ENCODE measurements at places on chromosomes 2 and 18.

DNA sequence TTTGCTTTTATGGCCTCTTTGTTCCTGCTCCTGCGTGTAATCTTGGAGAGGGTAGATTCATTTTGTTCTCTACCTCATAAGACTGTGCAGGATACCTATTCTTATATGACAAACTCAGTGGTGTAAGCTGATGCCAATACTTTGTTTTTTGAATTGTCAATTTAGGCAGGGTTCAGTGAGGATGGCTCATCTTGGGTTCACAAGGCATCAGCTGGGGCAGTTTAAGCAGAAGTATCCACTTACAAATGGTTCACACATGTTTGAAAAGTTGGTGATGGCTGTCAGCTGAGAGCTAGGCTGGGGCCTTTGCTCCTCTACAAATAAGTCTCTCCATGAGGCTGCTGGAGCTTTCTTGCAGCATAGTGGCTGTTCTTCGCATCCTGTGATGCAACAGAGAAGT lies 920.6 kb upstream of the PIK3C3 start:
- no peak for DNase-seq

DNA sequence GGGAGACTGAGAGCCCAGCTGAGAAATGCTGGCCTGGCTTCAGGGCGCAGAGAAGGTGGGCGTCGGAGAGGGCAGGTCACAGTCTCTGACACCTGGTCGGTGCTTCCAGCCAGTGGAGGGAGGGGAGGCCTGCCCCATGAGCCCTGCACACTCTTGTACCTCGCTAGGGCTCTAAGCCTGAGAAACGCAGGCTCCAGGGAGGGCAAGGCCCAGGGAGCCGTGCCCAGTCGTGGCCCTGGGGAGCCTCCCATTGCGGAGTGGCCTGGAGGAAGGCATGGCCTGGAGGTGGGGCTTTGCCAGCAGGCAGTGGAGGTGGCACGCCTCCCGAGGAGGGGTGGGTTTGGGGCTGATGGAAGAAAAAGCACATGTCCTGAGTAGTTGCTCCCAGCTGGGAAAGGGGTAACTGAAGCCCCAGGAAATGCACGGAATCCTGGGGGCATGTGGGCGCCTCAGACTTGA lies 39.0 kb downstream of the MTERF4 start:
- DNase-seq: no peak

- DNase-seq: no peak
Observed at GRCh38 chr18:10893196-10893595, 256.2 kb downstream of the PIEZO2 start.

DNA sequence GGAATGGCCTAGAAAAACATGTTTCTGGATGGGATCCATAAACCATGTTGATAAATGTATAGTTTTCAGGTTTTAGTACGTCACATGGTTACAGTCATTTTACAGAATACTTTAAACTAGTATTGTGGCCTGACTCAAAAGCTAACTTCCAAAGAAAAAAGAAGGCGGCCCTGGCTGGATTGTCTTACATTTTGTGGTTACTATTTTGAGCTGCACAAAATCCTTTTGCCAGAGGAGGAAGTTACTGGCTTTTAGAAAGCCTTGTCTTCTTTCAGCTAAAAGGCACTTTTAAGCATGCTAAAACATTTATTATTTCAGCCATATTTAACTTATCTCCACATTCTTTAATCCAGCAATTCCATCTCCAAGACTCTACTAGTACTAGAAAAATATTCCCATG lies 227.9 kb downstream of the CDH2 start:
- no peak for DNase-seq

DNA sequence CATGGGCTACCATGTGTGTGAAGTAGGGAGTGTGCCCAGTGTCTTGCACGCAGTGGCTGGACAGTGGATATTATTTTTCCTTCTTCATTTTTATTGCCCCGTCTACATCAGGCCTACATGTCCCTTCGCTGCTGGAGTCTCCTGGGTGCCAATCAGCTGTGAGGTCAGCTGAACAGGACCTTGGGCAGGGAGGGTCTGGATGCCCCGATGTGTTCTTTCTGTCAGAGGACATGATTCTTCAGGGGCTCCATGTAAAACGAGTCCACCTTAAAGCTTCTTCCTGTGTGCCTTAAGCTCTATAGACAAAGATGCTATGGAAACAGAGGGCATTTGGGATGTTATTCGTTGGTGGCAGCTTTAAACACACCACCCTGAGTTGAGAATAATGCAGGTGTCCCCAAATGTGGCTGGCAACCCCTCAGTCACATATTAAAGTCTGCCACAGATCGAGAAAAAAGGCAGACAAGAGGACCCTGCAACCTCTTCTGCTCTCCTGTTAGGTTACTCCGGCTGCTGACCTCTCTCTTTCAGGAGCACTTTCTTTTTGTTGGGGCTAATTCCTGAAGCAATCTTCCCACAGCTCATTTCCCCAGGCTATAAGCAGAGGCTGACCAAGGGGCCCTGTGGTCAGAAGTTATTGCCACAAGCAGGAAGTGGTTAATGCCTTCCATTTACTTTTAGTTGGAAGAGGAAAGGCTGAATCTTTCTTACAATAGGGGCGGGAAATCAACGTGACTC lies 20.0 kb downstream of the GREB1 start:
- DNase-seq: no peak

GRCh38 chr18:32753656-32754260 lies 19.1 kb downstream of the KLHL14 start:
- DNase-seq: no peak

DNA sequence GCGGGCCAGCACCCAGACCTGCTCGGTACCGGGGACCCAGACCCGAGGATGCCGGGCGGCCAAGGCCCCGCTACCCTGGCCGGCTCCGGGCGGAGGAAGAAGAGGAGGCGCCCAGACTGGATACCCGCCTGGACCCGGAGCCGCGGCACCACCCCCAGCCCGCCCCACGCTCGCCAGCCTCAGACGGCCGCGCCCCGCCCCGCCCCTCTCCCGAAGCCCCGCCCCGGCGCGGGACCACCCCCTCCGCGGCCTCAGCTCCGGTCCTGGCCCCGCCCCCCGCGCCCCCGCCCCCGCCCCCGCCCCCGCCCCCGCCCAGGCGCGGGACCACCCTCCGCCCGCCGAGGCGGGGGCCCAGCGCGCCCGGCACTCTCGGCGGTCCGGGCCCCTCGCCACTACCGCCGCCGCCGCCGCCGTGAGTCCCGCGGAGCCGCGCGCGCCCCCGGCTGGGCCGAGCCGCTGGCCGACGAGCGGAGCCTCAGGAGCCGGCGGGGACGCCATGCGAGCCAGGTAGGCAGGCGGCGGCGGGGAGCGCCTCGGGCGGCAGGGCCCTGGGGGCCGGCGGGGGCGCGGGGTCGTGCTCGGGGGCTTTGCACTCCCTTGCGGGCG lies at the start of gene SH3BP4:
SH3BP4 (plus strand) TSS at position 354 of the 606 bp plus-strand sequence. CDS start 82,986 bp downstream, outside the sequence.
- peak; percentile 16 for DNase-seq

GRCh38 chr2:70907130-70908057 lies 28.3 kb upstream of the ATP6V1B1 start:
- no peak for DNase-seq

DNA sequence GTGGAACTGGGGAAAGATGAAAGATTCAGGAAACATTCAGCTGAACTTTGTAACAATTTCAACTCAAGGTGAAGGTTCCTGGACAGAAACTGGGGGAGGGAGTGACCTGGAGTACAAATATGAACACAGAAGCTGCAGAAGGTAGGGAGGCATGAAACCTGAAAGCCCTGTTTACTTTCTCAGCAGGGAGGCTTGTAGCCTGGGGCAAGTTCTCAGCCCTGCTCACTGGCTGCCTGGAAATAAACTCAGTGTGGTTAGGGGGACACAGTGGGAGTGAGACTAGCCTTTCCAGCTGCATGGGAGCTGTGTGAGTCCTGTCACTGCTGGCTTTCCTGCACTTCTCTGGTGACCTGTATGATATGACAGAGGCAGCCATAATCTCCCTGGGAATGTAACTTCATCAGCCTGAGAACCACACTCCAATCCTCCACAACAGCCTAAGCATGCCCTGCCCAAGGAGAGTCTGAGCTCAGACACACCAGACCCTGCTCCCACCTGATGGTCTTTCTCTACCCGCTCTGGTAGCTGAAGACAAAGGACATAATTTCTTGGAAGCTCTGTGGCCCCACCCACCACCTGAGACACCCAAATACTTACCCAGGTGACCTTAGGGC lies 77.0 kb downstream of the ZSWIM2 start:
- no peak for DNase-seq

GRCh38 chr2:221969087-221969829 lies 329.5 kb downstream of the PAX3 start:
- DNase-seq: no peak

GRCh38 chr2:19114126-19114525 lies 244.3 kb downstream of the OSR1 start:
- DNase-seq: no peak

- DNase-seq: no peak
Observed at GRCh38 chr18:48801728-48802542, 148.8 kb downstream of the SMAD7 start.

GRCh38 chr2:221444106-221444505 lies 128.0 kb downstream of the EPHA4 start:
- no peak for DNase-seq

DNA sequence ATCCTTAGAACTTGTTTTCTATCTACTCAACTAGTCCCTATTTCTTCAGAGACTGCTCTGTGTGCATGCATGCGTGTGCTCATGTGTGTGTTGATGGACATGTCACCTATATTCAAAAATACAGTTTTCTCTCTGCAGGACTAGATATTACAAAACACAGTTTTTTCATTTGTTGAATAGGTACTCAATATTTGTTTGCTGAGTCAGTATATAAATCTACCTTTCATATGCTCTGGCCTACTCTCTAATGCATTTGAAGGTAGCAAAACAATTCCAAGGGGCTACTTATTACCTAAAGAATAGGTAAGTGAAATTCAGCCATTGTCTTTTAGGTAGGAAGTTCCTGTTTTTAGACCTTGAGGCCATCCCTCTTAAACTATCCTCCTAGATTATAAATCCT lies 8.6 kb upstream of the UBE2E3 start:
- no peak for DNase-seq

GRCh38 chr2:110834134-110834827 lies 101.9 kb downstream of the ACOXL start:
- DNase-seq: no peak

DNA sequence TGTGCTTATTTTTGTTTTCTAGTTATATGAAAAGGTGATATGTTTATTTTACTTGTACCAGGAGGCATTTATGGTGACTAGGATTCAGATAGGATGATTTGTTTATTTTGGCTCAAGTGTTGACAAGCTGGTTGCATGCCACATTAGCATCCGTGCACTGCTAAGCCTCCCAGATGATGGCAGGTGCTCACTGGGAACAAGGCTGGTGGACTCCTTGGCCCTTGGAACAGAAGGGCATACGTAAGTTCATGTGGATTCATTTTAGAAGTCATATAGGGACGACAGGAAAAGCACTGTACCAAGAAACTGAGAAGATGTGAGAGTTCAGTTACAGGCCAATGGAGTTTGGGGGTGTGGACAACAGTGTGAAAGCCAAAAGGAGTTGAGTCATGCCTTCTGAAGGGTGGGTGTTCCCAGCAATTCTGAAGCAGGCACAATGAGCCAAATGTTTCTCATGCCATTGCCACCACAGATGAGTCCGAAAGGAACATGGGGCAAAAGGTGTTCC lies 166.2 kb downstream of the PHLPP1 start:
- no peak for DNase-seq

DNA sequence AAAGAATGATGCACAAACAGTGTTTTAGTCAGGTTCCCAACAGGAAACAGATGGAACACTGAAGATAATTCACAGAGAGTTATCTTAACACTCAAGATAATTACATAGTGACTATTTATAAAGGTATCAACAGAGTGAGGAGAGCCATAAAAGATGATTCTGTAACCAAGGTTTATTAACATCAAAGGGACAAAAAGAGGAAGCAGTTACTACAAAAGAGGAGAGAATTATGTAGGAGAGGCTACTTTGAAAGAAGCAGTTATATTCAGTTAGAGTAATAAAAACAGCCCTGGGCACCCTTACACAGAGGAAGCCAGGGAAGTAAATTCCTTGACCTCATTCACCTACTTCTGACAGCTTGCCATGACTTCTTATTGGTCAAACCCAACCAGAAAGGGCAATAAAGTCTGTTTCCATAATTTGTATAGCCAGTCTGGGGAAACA lies 326.5 kb upstream of the SLC39A10 start:
- DNase-seq: no peak

DNA sequence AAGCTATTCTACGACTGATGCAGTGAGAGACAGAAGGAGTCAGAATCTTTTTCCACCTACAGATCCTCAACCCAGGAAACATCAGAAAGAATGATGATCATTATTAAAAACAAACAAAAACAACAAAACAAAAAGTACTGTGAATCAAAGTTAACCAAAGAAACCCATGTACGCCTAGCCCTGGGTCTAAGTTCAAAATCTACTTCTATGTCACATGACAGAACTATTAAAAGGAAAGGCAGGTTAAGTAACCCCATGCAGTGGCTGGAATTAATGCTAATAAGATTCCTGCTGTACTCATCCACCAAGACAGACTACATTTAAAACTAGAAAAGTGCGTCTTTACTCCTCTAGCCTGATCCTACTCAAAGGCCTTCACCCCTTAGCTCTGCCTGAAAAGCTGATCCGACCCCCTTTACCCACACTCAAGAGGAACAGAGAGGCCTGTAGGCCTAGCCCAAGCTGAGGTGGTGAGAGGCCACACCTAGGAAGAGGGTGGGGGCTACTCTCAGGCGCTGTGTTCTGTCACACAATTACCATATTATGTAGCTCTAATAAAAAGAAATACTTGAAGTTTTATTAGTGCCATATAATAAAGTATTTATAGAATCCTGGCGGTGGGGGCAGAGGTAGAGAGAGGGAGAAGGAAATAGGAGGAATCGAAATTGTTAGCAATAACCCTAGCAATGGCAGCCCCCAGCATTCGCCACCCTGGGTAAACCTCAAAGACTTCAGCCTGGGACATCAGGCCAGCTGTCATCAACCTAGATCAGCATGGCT lies 37.1 kb downstream of the NHEJ1 start:
- no peak for DNase-seq

DNA sequence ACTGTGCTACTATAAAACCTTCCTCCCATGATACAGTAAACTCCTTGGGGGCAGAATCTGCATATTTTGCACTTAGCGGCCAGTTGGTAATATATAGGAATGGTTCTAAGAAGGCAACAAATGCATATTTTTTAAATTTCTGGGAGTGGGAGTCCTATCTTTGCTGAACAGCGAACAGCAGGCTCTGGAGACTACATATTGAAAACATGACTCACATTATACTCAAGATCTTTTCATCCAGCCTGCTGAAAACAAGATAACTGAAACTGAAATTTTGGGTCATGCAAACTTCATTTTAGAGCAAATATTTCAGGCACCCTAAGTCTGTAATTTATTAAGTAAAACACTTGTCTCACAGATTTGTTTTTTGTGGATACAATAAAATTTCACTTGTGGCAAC lies 122.2 kb downstream of the SATB2 start:
- DNase-seq: no peak

- no peak for DNase-seq
Observed at GRCh38 chr2:134110532-134110931, 143.3 kb upstream of the MGAT5 start.
